ENCODE measurements at places on chromosomes 12 and 14.

DNA sequence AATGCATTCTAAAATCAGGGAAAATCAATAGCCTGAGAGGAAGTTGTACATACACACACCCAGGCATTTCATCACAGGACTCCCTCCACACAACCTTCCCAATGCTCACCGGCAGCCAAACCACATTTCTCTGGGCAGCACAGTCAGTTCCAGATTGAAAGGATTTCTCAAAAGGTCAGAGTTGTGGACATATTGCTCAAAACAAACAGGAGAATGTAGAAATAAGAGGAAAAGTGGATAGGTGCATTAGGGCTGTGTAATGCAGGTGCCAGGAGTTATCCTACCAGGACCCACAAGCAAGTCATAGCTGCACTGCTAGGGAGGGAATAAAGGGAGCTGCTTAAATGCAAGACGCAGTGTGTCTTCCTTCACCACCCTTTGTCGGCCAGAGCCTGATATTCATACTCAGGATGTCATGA lies 62.9 kb downstream of the GCH1 start:
- no peak for DNase-seq

GRCh38 chr12:1325666-1326065 lies 268.7 kb downstream of the FBXL14 start:
- no peak for DNase-seq

DNA sequence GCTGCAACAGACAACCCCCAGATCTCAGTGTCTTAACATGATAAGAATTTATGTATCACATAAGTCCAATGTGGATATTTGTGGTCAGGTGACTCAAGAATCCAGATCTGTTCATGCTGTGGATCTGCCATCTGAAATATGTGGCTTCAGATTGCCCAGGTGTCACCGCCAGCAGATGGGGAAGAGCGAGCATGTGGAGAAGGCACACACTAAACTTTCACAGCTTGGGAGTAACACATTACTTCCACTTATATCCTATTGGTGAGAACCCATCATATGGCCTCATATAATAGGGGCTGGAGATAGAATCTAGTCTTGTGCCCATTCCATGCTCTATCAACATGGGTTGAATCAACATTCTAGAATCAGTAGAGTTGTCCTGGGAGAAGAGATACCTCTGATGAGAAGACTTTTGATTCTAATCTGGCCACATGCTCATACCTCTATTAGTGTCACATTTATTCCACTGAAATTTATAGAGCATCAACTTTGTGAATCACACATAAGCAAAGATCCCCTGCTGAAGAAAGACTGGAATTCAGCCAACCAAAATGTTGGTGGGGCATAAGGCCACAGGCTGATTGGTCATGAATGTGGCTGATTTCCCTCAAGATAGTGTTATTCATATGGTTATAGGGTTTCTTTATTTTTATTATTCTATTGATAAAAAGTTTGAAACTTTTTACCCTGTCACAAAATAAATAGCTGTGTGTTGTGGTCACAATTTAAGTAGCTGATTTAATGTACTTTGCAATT lies 6.0 kb upstream of the CALCOCO1 start:
- no peak for DNase-seq

GRCh38 chr12:132686825-132687210 lies 324 bp downstream of the POLE start:
- no peak for DNase-seq

DNA sequence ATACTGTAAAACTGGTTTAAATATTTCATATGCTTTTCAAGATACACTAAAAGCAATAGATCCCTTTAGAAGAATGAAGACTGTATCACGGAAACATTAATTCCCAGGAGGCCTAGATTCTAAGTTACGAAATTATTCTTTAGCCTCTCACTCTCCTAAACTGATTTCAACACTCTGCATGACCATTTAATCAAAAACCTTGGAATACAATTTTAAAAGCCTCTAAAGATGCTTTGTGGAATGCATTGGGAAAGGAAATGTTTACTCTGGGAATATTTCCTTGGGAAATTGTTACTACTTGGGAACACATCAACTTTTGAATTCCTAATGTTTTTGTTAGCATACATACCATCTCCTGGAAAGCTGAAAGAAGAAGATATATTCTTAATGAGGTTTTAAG lies 255.7 kb upstream of the FAR2 start:
- no peak for DNase-seq

DNA sequence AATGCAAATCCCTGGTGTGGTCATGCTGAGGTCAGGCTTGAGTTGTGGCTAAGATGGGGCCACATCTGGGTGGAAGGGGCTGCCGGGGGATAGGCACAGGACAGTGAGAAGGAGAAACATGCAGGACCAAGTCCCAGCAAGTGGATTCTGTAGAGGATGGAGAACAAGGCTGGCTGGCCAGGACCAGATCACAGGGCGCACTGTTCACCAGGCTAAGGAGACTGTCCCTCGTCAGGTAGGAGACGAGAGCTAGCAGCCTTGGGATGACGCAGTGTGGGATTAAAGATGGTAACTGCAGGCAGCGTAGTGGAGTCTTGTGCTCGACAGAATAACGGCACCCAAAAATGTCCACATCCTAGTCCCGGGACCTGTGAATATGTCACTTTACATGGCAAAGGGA lies 336.1 kb downstream of the BCL11B start:
- no peak for DNase-seq

- no peak for DNase-seq
Measured at GRCh38 chr12:103250487-103250886, 245.3 kb downstream of the C12orf42 start.

DNA sequence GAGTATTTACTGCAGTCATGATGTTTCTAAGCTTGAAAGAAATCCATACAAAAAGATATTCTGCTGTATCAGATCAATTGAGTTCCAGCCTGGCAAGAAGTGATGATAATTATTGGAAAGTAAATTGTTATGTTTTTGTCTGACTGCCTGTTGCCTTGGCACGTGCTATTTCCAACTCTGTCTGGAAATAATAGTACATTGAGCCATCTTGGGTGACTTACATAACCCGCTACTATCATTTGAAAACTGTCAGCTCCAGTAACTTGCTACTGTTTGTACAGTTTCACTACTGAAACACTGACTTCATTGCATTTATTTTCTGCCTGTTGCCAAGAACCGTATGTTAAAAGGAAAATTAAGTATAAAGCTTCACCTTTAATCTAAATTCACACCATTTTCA lies 318.6 kb downstream of the ITPR2 start:
- no peak for DNase-seq

GRCh38 chr12:124979568-124979967 lies 9.4 kb downstream of the DHX37 start:
- no peak for DNase-seq

- no peak for DNase-seq
Measured at GRCh38 chr12:128911861-128912260, 58.6 kb downstream of the GLT1D1 start.

- DNase-seq = no peak
Measured at GRCh38 chr12:54891717-54892478, 37.6 kb downstream of the MUCL1 start.

DNA sequence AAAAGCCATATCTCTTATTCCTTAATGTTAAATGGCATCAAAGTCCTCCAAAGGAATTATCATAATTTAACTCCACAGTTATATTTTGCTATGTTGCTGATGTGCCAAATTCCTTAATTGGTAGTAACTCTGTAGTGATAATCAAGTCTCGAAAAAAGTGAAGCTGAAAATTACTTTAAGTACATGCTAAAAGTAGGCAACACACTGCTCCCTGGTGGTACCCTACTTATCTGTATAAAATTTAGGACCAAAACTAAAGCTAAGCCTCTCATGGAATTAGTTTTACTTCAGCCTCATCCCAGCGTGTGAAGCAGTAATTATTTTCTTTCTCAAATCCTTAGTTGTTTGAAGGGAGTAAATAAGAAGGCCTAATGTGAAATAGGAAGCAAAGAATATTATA lies 132.8 kb downstream of the TTLL5 start:
- no peak for DNase-seq

- peak; percentile 54 for DNase-seq
Measured at GRCh38 chr12:117874842-117875434, 93.9 kb downstream of the KSR2 start.

DNA sequence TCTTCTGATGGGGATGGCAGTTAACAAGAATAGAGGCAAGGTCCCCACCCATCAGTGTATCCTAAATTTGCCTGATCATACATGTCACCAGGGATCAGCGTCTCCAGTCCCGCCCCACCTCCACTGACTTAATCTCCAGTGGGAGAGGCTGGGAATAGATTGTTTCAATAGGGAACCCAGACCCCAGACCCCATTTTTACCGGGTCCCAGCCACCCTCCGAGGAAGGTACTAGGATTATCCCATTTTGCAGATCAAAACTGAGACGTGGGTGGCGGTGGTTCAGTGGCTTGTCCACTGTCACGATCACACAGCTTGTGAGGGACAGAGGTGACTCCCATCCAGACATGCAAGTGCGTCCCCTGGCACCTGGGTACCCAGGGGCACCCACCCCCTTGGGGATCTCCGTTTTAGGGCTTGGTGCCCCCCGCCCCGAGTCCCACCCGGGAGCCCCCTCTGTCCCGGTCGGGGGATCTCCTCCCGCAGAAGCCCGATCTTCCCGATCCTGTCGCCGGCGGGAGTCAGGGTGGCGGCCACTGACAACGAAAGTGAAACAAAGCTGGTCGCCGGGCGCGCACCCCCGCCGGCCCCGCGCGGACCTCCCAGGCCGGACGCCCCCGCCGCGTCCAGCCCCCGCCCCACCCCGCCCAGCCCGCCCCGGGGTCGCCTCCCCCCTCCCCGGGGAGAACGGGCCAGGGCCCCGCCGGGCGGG lies 523 bp downstream of the WSB2 start:
- peak; percentile 13 for DNase-seq

DNA sequence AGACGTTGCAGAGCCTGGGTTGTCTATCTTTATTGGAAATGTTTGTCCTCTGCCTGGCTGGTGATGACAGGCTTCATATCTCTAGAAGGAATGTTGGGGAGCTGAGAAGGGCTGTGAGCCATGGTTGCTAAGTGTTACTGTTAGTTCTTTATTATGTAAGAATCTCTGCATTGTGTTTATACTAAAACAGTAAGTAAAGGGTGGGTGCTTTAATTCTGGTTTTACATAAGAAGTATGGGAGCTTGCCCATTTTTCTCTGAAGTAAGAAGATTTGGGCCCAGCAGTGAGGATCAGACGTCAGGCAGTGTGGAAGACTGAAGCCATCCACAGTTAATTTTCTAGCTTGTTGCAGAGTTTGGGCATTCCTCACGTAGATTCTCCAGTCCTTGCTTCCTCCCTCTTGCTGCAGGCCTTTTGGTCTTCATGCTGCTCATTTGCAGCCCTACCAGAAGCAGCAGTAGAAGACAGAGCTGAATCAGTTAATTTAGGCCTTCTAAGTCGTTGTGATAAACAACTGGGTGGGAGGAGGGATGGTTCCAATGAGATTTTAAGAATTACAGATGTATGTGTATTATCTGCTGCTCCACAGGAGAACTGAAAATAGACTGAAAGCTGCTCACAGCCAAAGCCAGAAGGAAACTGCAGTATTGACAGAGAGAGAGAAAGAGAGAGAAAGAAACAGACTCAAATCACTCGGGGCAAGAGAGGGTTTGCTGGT lies 21.4 kb downstream of the WNT5B start:
- no peak for DNase-seq

DNA sequence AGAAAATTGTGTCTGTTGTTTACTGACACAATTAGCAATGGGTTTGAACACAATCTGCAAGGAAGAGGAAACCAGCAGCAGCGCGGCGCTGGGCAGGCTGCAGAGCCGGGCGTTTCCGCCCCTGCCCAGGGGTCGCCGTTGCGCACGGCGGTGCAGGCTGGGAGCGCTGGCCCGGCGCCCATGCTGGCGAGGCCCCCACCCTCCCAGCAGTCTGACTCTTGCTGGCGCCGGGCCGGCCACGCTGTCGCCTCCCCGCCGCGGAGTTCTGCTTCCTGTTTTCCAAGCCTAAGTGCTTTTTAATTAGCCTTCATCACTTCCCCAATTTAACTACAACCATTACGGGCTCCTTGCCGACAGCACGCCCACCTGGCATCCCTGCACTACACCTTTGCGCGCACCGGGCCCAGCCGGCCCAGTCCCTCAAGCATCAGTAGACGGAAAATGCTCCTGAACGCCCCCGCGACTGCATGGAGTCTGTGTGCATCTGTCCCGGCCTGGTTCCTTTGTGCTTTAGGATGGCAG lies 212.1 kb downstream of the GXYLT1 start:
- DNase-seq = no peak

DNA sequence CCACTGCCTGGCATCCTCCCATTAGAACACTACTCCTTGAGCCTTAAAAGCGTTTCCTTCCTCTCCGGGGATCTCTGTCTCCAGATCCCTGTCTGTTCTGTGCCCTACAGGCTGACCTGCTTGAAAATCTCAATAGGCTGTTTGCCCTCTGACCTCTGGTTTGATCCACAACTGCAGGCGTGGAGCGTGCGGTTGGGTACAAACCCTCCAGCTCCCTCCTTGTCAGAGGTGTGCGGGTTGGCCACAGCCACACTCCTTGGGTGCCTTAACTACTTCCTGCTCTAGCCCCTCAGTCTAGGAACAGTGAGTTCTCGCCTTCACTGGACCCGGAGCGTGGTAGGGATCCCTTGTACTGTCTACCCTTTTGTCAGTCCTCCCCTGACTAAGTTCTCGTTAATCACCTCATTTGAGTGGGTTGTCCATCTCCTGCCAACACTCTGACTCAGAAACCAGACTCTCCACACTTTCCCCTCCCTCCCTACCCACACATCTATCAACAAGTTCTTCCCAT lies 33.1 kb downstream of the CMKLR1 start:
- no peak for DNase-seq

DNA sequence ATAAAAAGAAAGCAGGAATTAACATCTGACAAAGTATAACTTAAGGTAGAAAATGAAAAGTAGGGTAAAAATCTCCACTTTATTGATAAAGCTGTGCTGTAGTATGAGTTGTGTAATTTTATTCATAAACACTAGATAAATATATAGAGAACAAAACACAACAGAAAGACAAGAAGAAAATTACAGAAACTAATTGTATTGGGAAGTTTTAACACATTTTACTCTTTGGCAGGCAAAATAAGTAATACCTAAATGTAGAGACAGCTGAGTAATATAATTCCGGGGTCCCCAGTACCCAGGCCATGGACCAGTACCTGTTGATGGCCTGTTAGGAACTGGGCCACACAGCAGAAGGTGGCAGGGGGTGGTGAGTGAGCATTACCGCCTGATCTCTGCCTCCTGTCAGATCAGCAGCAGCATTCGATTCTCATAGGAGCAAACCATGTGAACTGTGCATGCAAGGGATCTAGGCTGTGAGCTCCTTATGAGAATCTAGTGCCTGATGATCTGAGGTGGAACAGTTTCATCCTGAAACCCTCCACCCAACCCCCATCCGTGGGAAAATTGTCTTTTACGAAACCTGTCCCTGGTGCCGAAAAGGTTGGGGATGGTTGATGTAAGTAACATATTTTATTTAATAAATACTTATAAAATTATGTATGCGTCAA lies 84.4 kb upstream of the ETV6 start:
- no peak for DNase-seq

- DNase-seq = no peak
Measured at GRCh38 chr12:91496337-91496736, 313.7 kb upstream of the DCN start.

- DNase-seq = no peak
Measured at GRCh38 chr12:68381476-68382219, 49.5 kb upstream of the MDM1 start.

- no peak for DNase-seq
Measured at GRCh38 chr12:46442738-46443137, 70.2 kb upstream of the SLC38A2 start.

GRCh38 chr12:27652174-27652763 lies 44.0 kb upstream of the REP15 start:
- DNase-seq = no peak

GRCh38 chr12:15997910-15998309 lies 86.8 kb downstream of the DERA start:
- DNase-seq = no peak

All from activated T-helper 1 cell treated with anti-CD3 and anti-CD28 coated beads, Interleukin-2, amount 50 U/mL, for 16 hours (primary cell).